Placental pericyte (primary cell): ENCODE measurements at places on chromosomes 3 and 15. TPM values are rescaled to one million over a fixed set of nuclear protein-coding genes. Genes with fewer than 3 reads are reported as not detected.

Gene RPL15
- 1,227 and 1,753 TPM in 2 replicates for total RNA-seq

Gene MNS1
- 0.66 and 1.1 TPM in 2 replicates for total RNA-seq

Gene DNAH12
- 0.14 and 0.22 TPM in 2 replicates for total RNA-seq

Gene SNTN
- not detected in 2 replicates for total RNA-seq

Gene RASGRP1
- 0.22 TPM in 1 of 2 replicates, not detected in the other for total RNA-seq

Gene NR2E3
- 0.57 TPM in 1 of 2 replicates, not detected in the other for total RNA-seq
